ENCODE measurements at places on chromosomes 11 and 22.

- DNase-seq, result no peak
Observed at GRCh38 chr11:125955856-125956255, 10.0 kb downstream of the VSIG10L2 start.

DNA sequence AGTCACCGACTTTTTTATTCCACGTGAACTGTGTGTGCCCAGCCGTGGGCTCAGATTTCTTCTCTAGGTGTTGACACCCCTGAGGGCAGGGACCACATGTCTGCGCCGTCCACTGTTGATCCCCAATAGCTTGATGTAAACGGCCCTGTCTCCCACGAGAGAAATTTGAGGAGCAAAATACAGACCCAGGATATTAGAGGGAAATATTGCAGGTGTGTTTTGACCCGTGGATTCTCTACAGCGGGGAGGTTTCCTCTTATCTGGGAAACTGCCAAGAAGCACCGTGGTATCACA lies 437.5 kb downstream of the TBC1D22A start:
- DNase-seq, result no peak

DNA sequence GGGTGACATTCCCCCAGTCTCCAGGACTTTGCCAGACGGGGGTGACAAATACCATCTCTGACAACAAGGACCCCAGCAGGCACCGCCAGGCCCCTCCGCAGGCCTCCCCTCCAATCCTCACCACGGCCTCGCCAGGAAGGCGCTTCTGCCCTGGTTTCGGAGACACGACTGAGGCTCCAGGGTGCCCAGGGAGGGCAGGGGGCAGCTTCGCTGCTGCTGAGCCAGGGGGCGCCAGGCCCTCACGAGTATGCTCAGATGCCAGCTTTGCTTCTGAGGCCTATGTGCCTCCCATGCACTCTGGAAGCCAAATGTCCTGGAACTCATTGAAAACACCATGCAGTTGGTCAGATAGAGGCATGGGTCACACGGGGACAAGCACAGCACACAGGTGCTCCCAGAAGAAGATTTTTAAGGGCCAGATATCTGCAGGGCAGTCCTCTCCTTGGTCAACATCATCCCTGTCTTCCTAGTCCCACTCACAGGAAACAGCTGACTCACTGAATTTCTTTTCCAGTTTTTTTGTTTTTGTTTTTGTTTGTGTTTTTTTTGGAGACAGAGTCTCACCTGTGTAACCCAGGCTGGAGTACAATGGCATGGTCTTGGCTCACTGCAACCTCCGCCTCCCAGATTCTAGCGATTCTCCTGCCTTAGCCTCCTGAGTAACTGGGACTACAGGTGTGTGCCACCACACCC lies 19.9 kb downstream of the BID start:
- no peak for DNase-seq

DNA sequence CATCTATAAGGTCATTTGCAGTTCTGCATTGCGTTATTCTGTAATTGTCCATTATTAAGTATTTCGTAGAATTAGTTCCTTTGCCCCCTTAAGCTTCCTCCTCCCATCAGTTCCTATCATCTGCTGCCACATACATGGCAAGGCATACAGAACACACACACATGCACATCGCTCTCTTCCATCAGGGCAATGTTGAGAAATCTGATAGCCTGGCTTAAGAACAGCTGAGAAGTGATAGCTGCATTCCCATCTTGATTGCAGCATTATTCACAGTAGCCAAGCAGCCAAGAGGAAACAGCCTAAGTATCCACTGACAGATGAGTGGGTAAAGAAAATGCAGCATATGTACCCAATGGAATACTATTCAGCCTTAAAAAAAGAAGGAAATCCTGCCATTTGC lies 186.8 kb upstream of the CADM1 start:
- no peak for DNase-seq

Data from NCI-H2227 treated with DMSO at 0.1 percent for 48 hours (cell line).